ENCODE measurements at places on chromosomes 2 and 18.
A peak's percentile ranks its signal among the peaks of the same experiment; 100 is the strongest.

- no peak for DNase-seq
Observed at GRCh38 chr2:169026056-169026455, 5.1 kb downstream of the ABCB11 start.

- no peak for DNase-seq
Observed at GRCh38 chr2:71905205-71905604, 242.5 kb downstream of the CYP26B1 start.

DNA sequence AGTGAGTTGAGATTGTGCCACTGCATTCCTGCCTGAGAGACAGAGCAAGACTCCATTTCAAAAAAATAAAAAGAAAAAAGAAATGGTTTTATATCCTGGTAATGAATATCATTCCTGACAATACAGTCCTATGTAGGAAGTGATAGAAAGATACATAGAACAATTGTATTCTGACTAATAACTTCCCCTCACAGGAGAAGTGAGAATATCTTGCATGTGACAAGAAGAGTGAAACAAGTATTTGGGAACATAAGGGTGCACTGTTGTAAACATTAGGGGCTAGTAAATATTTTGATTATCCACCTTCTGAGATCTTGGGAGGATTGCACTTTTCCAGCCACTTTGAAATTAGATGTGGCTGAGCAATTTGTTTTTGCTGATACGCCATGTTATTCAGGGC, 40.7 kb downstream of the KLHL14 start:
- no peak for DNase-seq

- DNase-seq: no peak
Observed at GRCh38 chr2:158722266-158723105, 72.6 kb upstream of the DAPL1 start.

DNA sequence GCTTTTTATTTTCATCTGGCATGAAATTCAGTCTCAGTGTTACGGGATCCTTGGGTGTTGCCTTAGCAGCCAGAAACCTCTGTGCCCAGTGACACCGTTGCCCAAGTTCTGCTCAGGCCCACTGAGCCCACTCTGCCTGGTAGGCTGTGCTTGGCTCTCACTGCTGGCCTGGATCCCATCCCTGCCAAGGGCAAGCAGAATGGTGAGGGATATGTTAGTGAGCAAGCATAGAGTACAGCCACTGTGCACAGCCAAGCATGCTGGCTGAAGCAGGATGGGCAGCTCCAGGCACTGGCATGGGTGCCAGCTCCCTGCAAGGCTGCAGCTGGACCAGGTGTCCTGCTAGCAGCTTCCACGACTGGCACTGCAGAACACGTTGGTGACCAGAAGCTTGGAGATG, 194.7 kb upstream of the TFPI start:
- DNase-seq: no peak

DNA sequence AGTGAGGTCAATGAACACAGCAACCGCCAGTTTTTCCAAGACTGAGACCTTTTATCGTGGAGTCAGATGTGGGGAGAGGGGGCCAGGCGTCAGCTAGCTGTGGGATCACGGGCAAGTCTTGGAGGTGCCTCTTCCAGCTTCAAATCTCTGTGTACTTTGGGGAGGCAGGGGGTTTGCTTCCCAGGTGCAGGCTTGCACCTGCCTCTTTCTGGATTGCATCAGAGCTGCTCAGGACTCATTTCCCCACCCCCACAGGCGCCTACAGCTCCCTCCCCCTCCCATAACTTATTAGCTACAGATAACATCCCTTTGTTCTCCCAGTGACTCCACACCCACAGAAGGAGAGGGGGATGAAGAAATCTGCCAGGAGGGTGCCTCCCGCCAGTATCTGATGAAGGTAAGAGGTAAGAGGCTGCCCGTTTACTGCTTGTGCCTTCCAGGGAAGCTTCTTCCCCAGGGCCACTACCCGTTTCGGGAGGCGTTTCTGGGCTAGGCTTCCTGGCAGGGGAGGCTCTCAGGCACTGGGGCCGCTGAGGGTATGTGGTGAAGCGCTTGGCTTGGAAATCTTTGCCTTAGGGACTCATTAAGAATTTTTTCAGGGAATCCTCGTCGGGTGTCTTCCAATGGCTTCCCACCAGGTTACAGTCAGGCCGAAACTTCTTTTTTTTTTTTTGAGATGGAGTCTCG, 18.8 kb upstream of the MRPL33 start:
- DNase-seq: no peak

- DNase-seq: no peak
Observed at GRCh38 chr2:54052825-54053718, 62.3 kb upstream of the ACYP2 start.

- DNase-seq: no peak
Observed at GRCh38 chr2:179454443-179455171, 190.0 kb upstream of the SESTD1 start.

GRCh38 chr2:29841386-29842004, 79.9 kb downstream of the ALK start:
- no peak for DNase-seq

DNA sequence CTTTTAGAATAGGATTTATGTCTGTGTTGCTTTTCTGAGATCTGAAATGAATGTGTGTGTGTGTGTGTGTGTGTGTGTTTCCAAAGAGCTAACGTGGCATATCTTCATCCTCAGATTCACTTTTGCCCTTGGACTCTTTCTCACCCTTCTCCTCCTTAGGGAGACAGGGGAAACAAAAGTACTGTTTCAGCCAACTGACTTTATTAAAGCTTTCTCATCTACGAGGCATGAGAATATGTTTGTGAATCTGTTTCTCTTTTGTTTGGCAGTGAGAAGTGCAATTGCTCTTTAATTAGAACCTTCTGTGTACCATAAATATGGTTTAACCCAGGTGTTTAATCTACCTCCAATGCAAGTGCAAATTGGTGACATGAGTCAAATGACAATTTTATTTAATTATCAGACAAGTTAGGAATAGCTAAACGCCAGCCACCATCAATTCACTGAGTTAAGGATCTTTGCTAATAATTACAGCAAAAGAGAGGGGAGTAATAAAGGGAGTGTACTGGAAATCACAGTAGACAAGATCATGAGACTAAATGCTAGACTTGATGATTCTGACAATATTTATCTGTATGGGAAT, 186.4 kb upstream of the COL3A1 start:
- DNase-seq: no peak

DNA sequence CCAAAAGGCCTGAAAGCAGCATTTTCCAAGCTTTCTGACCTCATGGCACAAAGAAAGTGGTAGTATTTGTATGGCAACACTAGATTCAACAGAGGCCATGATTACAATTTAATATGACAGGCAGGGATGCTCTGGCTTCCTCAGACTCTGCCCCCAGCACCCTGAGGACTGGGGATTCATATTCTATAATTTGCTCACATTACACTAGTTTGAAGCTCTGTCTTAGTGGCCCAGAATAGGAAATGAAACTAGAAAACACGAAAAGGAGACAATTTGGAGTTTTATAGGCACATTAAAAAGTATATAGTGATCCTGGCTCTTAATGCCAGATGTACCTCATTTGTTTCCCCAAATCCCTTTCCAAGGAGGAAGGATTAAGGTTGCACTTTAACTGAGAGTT, 173.0 kb upstream of the STK17B start:
- no peak for DNase-seq

GRCh38 chr2:236163471-236164200, 4.5 kb downstream of the GBX2 start:
- no peak for DNase-seq

DNA sequence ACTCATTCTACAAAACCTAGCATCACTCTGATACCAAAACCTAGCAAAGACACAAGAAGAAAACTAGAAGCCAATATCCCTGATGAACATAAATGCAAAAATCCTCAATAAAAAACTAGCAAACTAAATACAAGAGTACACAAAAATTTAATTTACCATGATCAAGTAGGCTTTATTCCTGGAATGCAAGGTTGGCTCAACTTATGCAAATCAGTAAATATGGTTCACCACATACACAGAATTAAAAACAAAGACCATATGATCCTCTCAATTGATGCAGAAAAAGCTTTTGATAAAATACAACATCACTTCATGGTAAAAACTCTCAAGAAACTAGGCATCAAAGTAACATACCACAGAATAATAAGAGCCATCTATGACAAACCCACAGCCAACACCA, 188.3 kb downstream of the ETAA1 start:
- no peak for DNase-seq

GRCh38 chr2:195055996-195056395, 601.0 kb upstream of the SLC39A10 start:
- DNase-seq: no peak

- no peak for DNase-seq
Observed at GRCh38 chr2:15800495-15801329, 139.6 kb upstream of the MYCN start.

- no peak for DNase-seq
Observed at GRCh38 chr2:108278631-108279030, 10.1 kb upstream of the SULT1C2 start.

- DNase-seq: no peak
Observed at GRCh38 chr2:64202206-64202845, 58.1 kb upstream of the PELI1 start.

- DNase-seq: no peak
Observed at GRCh38 chr2:5982193-5982902, 290.2 kb downstream of the SOX11 start.

GRCh38 chr18:59200787-59201186, 19.2 kb upstream of the GRP start:
- no peak for DNase-seq

DNA sequence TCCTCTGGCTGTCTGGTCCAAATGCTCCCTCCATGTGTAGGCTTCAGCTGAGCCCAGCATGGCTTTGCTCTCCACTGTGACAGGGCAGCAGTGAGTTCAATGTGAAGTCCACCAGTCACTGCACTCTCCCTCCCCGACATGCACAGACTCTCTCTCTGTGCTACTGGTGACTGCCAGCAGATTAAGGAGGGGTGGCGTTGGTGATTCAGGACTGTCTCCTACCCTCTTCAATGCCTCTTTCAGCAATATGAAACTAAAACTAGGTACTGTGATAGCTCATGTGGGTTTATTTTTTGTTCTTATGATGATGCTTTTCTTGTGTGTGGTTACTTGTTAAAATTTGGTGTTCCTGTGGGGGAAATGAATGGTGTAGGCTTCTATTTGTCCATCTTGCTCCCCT, 201.0 kb upstream of the RBMS1 start:
- DNase-seq: no peak

DNA sequence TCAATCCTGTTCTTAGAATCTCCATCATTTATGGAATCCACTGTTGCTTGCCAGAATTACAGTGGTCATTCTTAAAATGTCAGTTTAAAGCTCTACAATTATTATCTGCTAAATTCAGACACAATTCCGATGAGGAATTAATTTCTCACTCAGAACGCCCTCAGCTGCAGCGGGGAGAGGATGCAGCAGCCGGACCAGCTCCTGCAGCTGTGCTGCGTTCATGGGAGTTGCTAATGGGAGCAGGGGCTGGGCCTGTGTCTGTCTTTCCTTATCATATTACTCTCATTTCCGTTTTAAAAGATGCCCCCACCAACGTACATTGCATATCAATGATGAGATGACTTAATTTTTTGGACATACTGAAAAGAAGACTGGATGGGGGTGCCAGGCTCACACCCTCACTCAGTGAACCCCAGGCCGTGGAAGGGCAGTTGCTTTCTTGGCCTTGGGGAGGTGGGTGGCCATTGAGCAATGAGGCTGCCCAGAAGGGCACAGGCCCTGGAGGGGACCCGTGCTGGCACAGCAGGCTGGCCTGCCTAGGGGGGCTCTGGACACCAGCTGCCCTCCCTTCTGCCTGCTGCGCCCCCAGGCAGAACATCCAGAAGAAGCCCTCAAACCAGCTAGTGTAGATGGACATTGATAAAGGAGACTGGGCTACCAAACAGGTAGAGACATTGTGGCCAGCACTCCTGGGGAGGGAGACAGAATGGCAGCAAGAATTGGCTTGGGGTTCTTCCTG, 503.6 kb upstream of the MYT1L start:
- DNase-seq: no peak

- DNase-seq: no peak
Observed at GRCh38 chr2:176978921-176979320, 233.7 kb upstream of the HNRNPA3 start.

DNA sequence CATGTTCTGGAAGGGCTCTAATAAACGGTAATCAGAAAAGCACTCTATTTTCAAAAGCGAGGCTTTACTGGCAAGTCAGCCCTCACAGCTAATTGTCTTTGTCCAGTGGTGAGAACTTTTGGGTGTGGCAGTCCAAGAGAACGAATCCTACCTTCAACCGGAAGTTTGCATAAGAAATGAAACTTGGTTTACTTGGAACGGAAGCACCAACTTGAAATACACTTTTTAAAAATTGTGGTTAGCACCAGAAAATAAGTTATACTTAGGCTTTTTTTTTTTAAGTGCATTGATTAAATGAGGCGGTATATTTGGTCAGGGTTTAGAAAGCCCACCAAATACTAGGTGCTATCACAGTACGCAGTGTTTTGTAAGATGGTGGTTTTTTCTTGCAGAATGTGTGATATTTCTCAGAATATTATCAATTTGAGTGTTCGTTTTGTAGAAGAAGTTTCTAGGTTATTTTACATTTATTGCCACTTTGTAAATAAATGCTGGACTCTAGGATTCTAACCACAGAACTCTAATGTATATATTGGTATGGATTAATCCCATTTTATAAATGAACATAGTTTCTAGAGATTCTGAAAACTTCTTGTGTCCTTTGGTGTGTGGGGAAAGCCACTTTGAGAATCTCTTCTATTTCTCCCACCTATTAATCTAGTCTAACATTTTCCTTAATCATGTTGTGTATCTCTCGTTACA, 1.2 kb downstream of the MYL12A start:
- no peak for DNase-seq

DNA sequence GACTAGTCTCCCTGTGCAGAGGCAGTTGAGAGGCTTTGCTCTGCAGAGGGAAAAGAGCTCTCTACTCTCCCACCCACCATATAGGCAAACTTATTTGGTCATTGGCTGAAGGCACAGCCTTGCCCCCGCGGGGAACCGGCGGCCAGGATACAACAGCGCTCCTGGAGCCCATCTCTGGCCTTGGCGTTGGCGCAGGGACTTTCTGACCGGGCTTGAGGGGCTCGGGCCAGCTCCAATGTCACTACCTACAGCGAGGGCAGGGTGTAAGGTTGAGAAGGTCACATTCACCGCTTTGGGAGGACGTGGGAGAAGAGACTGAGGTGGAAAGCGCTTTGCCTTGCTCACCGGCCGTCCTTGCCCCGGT, 2.2 kb downstream of the ONECUT2 start:
- peak; percentile 61 for DNase-seq

DNA sequence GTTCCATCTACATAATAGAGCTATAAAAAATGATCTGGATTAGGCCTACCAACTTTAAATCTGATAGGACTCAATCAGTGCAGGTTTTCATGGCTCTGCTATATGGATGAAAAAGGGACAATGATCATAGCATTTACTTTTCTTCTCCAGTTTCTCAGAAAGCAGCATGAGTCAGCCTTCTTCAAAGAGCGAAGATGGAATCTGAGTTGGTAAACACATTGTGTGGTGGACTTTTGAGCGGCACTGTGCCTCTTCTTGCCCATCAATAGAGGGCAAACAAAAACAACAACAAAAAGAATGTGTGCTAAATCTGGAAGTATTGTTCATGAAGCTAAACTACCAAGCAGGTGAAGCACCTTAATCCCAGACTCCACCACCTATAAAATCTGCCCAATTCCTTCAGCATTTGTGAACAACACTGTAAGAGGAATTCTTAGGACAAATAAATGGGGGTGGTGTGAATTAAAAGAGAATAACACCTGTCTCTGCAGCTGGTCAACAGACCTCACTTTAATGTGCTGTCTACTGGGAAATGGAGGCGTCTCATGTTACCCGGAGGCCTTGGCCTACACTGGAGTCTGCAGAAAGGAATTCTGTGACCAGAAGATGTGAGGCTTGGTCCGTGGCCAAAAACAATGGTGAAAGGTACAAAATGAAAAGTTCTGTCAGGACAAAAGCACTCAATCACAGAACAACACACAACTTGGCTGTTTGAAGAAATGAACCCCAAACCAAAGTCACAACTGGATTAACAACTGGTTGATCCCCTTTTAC, 609.0 kb downstream of the IRS1 start:
- DNase-seq: no peak

All from left lobe of liver (tissue), 2 donors.